ENCODE measurements at places on chromosomes 6 and 20.

DNA sequence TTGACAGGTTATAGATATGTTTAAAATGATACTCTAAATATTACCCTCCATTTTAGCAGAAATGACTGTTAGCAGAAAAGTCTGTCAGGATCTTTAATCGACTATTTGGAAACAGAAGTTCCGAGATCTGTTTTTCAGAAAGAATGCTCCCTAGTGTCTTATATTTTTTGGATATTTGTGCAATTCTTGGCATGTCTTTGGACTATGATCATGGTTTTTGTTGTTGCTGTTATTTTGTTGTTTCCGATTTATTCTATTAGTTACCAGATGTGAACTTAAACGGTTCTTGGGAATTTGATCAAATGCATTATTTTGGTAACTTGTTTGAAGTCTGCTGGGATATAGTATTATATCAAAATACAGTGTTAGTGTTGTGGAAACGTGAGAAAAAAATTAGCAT, 106.4 kb upstream of the CEP162 start:
- DNase-seq = no peak

- no peak for DNase-seq
Measured at GRCh38 chr6:133315811-133316210, 74.7 kb downstream of the EYA4 start.

GRCh38 chr6:76876922-76877553, 586.3 kb downstream of the HTR1B start:
- DNase-seq = no peak

- DNase-seq = no peak
Measured at GRCh38 chr6:167047554-167047953, 48.4 kb downstream of the CEP43 start.

DNA sequence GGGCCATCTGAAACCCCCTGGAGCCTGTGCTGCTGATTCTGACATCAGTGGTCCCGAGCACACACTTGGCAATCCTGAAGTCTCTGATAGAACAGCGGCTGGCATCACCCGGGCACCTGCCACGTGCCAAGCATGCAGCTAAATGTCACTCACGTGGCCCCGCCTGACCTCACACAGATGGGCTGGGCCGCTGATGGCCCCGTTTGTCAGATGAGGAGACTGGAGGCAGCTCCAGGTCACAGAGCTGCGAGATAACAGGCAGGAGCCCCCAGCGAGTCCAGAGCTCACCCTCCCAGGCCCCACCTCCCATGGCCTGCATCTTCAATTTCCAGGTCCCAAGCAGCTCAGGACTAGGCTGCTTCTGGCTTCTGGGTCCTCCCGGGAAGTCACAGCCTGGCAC, 67.2 kb downstream of the YTHDF1 start:
- no peak for DNase-seq

Measured in NCI-H187 treated with DMSO at 0.1 percent for 48 hours (cell line).